Urinary bladder (tissue), 4 donors: ENCODE measurements at places on chromosomes 1 and 21. TPM values are rescaled to one million over a fixed set of nuclear protein-coding genes. Genes with fewer than 3 reads are reported as not detected.

GRCh38 chr1:169236143-169236542 lies 129.7 kb downstream of the ATP1B1 start:
- no peak for DNase-seq

DNA sequence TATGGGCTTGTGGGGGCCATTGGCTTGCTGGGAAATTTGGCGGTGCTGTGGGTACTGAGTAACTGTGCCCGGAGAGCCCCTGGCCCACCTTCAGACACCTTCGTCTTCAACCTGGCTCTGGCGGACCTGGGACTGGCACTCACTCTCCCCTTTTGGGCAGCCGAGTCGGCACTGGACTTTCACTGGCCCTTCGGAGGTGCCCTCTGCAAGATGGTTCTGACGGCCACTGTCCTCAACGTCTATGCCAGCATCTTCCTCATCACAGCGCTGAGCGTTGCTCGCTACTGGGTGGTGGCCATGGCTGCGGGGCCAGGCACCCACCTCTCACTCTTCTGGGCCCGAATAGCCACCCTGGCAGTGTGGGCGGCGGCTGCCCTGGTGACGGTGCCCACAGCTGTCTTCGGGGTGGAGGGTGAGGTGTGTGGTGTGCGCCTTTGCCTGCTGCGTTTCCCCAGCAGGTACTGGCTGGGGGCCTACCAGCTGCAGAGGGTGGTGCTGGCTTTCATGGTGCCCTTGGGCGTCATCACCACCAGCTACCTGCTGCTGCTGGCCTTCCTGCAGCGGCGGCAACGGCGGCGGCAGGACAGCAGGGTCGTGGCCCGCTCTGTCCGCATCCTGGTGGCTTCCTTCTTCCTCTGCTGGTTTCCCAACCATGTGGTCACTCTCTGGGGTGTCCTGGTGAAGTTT lies 550 bp downstream of the RXFP4 start:
- no peak for DNase-seq

DNA sequence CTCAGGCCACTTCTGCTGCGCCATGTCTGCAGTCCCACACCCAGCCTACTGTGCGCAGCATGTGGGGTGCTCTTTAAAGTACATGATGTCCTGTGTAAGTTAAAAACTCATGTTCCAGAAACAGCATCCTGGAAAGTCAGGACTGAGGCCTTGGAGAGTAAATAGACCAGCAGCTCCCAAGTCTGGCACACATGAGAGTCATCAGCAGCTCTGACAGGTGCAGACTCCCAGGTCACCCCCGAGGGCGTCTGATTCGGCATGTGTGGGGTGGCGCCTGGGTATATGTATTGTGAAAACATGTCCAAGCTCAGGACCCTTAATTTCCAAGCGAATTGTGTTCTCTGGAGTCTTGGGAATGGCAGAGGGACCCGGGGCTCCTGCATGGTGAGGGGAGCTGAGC lies 120.1 kb upstream of the RUNX3 start:
- DNase-seq, result no peak

The CYP4A11 gene
- polyA plus RNA-seq, result 0.14 TPM

DNA sequence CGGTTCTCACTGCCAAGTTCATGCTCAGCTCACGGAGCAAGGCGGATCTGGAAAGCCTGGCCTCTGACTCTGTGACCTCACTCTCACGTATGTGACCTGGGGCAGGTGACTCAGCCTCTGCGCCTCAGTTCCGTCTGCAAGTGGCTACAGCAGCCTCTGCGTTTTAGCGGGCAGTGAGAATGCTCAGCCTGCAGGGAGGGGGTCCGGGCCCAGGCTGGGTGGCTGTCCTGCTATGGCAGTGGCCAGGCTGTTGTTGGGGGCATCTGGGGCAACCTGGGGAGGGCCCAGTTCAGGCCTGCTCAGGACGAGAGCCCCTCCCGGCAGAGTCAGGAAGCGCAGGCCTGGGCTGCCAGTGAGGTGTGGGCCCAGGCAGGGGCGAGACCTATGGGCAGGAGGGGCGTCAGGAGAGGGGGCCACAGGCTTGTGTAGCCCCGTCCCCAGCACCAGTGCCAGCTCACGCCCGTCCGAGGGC lies 27.9 kb downstream of the ARHGEF16 start:
- no peak for DNase-seq

DNA sequence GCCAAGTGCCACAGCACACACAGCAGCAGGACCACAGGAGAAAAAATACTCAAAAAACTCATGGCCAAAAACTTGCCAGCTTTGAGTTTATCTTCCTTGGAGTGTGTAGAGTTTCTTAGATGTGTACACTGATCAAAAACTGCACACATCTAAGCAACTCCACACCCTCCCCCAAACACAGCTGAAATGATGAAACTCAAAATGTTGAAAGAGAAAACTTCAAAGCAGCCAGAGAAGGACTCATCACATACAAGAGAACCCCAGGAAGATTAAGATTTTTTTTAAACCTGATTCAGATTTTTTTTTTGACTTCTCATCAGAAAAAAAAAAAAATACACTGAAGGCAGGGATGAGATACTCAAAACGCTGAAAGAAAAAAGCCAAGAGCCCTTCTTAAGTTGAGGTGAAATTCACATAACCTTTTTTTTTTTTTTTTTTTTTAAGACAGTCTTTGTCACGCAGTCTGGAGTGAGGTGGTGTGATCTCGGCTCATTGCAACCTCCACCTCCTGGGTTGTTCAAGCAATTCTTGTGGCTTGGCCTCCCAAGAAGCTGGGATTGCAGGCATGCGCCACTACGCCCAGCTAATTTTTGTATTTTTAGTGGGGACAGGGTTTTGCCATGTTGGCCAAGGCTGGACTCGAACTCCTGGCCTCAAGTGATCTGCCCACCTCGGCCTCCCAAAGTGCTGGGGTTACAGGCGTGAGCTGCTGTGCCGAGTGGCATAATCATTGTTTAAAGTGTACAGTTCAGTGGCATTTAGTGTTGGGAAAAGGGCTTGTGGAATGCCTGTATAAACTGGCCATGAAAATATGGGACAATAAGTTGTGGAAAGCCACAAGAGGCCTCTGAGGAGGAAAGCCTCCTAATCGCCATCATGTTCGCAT lies 20.9 kb upstream of the PDXK start:
- no peak for DNase-seq
